ENCODE measurements at places on chromosomes 16 and 17.

DNA sequence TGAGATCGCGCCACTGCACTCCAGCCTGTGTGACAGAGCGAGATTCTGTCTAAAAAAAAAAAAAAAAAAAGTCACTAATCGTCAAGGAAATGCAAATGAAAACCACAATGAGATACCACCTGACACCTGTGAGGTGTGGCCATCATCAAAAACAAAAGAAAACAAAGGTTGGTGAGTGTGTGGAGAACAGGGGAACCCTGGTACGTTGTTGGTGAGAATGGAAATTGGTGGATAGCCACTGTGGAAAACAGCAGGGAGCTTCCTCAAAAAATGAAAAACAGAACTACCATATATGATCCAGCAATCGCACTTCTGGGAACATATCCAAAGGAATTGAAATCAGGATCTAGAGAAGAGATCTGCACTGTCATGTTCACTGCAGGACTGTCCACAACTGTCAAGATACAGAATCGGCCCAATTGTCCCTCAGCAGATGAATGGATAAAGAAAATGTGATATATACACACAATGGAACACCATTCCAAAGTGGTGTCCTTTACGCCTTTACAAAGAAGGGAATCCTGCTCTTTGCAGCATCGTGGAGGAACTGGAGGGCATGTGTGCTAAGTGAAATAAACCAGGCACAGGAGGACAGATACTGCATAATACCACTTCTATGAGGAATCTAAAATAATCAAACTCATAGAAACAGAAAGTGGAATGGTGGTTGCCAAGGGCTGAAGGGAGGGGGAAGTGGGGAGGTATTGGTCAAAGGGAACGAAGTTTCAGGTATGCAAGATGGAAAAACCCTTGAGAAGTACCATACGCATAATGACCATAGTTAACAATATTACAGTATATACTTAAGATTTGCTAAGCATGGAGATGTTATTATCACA is 63.5 kb upstream of the PLCG2 start:
- no peak for DNase-seq

DNA sequence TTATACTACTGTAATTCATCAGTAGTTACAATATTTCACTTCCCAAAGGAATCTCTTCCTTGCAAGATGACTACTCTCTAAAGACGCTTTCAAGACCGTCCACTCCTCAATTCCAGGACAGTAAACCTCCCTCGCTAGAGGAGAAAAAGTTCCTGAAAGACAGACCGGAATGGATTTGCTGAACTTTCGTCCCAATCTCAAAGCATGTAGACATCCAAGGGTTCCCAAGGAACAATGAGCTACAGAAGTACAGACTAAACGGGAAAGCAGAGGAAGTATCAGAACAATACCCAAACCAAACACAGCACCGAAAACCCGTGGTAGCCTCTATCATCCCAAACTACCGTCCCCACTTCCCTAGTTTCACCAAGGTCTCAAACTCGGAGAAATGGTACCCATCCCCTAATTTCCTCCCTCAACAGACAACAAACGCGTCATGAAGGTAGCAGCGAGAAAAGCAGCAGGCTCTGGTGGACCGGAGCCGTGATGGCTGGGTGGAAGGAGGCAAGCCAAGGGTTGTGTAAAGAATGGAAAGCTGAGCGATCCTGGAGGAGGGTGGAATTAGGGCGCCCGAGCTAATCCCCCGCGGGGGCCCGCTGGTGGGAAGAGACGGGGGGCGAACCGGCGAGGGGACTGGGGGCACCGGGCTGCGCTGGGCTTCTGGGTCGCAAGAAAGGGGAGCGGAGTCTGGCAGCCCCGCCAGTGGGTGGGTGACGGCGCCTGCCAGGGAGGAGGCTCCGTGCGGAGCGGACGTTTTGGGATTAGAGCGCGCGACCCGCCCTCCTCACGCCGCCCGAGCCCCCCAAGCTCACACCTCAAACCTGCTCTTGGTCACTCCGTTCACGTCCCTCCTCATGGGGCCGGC is 647 bp downstream of the FBXL20 start:
- DNase-seq, result peak; percentile 2

DNA sequence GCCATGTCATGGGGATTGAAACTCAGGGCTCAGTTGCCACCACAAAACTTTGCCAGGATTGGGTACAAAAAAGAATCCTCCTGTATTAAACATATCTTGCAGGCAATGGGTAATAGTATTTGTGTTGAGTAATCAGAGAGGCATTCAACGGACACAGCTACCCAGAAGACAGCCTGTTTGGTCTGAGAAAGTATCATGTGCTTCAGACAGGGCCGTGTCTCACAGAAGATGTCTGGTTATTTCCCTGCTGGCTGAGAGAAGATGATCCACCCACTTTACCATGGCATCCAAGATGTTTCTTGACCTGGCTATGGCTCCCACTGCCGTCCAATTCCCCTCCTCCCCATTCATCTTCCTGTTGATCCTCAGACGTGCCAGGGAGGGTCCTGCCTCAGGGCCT is 304.3 kb upstream of the XYLT1 start:
- no peak for DNase-seq

DNA sequence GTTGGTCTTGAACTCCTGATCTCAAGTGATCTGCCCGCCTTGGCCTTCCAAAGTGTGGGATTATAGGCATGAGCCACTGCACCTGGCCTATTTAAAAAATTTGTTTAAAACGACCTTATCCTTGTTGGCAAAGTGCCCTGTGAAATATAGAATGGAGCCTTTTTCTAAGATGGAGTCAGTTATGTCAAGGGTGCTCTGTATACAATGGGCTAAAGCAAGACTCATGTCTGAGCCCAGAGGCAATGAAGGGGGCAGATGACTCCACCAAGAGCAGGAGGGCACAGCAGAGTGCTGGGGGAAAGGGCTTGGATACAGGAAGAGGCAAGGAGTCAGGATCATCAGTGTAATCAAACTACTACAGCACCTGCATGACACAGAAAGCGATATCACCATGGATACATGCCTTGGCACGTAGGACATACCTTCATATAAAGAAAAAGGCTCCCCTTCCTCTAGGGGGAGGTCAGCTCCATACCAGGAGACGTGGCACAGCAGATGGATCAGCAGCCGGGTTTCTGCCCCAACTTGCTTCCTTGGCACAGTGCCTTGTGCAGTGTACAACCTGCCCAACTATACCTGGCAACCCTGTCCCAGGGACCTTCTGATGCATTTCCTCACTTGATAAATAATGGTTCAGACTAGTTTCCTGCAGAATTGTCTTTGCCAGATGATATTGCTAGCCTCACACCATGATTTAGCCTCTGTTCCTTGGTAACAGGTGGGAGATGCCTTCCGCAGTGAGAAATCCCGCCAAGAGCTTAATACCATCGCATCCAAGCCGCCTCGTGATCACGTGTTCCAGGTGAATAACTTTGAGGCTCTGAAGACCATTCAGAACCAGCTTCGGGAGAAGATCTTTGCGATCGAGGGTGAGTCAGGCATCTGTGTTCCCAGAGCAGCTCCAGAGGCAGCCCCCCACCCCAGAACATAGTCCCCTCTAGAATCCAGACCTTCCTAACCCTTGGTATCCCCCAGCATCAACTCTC is 15.3 kb downstream of the ITGAM start:
- DNase-seq, result no peak

DNA sequence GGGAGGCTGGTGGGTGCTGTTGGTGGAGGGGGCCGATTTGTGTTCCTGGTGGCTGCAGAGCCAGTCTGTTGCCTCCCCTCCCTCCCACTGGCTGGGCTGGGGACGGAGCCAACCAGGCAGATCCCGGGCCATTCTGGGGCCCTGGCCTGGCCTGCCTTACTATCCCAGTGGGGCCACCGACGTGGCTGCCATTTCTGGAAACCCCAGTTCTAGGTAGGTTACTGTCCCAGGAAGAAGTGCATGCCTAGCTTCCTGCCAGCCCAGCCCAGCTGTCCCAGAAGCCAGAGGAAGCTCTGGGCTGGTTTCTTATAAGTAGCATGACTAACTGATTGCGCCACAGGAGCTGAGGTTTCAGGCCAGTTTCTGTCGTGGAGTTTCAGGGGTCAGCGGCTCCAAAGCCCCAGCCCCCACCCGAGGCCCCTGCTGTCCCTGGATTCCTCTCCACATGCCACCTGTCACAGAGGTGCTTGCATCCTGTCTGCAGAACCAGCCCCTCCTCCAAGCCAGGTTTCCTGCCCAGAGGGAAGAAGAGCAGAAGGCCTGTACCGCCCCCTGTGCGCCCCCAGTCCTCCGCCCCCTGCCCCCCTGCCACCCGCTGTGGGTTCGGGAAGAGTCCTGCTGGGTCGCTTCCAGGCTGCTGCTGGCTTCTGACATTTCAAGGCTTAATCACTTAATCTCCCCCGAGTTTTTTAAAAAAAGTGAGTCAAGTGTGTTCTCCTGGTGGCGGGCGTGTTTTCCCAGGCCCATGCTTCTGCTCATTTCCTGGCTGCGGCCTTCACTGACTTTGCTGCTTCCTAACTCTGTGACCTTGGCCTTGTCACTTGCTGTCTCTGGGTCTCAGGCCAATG is 13.2 kb downstream of the IL4R start:
- DNase-seq, result peak; percentile 38

- DNase-seq, result no peak
Observed at GRCh38 chr16:85788819-85789218, 10.5 kb downstream of the EMC8 start.

DNA sequence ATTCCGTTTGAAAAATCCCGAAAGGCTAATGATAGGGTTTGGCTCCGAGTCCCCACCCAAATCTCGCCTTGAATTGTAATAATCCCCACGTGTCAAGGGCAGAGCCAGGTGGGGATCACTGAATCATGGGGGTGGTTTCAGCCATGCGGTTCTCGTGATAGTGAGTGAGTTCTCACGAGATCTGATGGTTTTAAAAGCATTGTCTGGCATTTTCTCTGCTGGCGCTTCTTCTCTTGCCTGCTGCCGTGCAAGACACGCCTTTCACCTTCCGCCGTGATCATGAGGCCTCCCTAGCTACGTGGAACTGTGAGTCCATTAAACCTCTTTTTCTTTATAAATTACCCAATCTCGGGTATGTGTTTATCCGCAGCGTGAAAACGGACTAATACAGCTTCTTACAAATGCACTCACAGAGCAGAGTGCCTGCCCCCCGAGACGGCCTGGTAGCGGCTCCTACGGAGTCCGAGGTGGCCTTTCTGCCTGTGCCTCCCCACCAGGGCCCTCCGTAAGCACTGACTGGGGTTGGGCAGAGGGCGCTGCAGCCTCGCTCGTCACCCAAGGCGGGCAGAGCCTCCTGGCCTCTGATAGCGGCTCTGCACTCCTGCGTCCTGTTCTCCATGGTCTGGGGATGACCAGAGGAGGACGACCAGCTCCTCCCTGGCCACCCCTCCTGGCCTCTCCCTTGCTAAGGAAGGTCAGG is 131.7 kb downstream of the FOXL1 start:
- DNase-seq, result no peak

- DNase-seq, result no peak
Observed at GRCh38 chr16:88793251-88793954, 8.4 kb upstream of the PIEZO1 start.

DNA sequence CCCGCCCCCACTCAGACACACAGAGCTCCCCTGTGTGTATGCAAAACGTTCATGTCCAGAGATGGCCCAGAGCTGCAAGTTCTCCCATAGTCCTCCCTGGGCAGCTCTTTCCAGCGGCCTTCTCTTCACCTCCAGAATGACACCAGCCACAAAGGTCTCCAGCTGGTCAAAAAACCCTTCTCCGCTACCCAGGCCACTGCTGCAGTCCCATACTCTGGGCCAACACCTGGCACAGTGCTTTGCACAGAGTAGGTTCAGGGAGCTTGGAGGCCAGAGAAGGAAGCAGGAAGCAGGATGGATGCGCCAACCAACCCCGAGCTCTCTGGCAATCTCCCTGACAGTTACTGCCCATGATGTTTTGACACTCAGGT is 1.1 kb upstream of the STAT5B start:
- DNase-seq, result no peak

Measured in stimulated activated CD4-positive, alpha-beta T cell treated with anti-CD3 and anti-CD28 coated beads, Interleukin-4, amount 100 ng/mL, for 4 hours (primary cell).